Activated CD8-positive, alpha-beta T cell treated with anti-CD3 and anti-CD28 coated beads for 36 hours (primary cell): ENCODE measurements at places on chromosomes 5 and 9. TPM values are rescaled to one million over a fixed set of nuclear protein-coding genes. Genes with fewer than 3 reads are reported as not detected.

Gene CDH9
- not detected for total RNA-seq

Gene ABO
- not detected for total RNA-seq

Gene PCDHGB3
- 0.07 TPM for total RNA-seq

DNA sequence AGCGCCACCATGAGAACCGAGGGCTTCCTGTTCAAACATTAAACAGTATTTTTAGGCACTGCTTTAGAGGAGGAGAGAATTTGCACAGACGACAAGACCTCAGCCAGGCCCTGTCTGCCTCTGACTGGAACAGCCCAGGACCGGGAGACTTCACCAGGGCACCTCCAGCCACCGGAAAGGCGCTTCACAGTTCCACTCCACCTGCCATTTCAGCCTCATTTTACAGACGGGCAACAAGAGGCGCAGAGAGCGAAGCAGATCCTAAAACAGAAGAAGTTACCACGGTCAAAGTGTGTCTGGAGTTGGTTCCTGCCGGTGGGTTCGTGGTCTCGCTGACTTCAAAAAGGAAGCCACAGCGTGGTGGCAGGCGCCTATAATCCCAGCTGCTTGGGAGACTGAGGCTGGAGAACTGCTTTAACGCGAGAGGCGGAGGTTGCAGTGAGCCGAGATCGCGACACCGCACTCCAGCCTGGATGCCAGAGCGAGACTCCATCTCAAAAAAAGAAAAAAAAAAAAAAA lies 28.4 kb downstream of the COL23A1 start:
- H3K4me3 ChIP-seq: no peak overlapping the region
- no peak overlapping the region for H3K27ac ChIP-seq
- no peaks in the 10 kb centered on the region for H3K36me3 ChIP-seq
- peaks cover 3% of the 10 kb centered on the region for H3K4me1 ChIP-seq

GRCh38 chr5:115209279-115209678 lies 39.6 kb upstream of the TRIM36 start:
- no peak overlapping the region for H3K27ac ChIP-seq
- H3K27me3 ChIP-seq: no peaks in the 10 kb centered on the region
- DNase-seq: peak; percentile 74
- no peak overlapping the region for H3K4me3 ChIP-seq
- peaks cover 16% of the 10 kb centered on the region for H3K4me1 ChIP-seq

GRCh38 chr5:98969400-98969799 lies 40.6 kb upstream of the CHD1 start:
- no peak overlapping the region for H3K27ac ChIP-seq
- no peaks in the 10 kb centered on the region for H3K4me1 ChIP-seq
- H3K36me3 ChIP-seq: no peaks in the 10 kb centered on the region
- no peak for DNase-seq
- no peak overlapping the region for H3K4me3 ChIP-seq

DNA sequence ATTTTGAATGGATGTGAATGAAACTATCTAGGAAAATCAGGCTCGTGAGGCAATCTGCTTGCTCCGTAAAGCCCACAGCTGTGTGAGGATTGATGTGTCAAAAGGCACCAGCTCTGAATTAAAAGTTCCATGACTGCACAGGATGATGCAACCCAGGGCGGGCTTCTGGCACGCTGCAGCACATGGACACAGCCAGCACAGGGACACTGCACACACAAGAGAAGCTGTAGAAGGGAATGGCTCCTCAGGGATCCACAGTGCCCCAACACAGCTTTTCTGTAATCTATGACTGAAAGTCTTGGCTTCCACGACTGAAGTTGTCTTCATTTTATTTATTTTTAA lies 151.0 kb downstream of the GCNT1 start:
- H3K4me1 ChIP-seq: peaks cover 3% of the 10 kb centered on the region
- H3K4me3 ChIP-seq: no peak overlapping the region
- H3K27ac ChIP-seq: no peak overlapping the region
- no peaks in the 10 kb centered on the region for H3K36me3 ChIP-seq
- peaks cover 4% of the 10 kb centered on the region for H3K27me3 ChIP-seq
- DNase-seq: no peak

Gene ZCCHC10
- 27.0 TPM for total RNA-seq

DNA sequence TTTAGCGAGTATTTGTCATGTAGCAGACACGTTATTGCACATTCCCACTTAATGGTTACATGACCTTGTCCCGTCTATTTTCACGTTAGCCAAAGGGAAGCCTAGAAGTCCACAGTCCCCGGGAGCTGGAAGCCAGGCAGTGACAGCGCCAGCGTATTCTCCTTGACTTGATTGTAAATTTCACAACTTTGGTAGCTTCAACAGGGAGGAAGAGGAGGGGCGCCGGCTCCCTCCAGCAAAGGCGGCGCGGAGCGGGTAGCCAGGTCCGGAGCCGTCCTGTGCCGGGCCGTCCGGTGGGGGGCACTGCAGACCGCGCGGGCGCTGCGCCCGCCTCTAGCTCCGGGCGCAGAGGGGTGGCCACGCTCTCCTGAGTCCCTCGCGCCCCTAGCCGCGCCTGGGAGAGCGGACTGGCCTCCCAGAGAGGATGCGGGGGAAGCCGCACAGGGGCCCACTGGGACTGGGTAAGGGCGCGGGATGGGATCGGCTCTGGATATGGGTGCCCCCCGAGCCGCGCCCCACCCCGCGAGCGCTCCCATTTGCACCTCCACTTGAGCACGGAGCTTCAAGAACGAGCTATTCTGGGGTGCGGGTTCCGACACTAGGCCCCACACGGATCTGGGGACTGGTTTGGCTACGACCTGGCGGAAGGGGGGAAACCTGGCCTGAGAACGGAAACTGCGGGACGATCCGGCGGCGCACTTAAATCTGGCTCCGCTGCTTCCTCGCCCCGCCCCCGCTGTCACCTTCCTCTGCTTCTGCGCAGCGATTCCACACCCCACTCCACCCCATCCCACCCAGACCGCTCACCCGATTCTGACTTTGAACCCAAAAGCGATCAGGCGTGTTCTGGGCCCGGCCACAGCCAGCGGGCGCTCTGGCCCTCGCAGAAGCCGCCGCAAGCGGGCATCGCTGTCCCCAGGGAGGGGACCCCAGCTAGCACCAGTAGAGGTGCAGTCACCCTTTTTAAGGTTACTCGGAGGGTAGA lies 23.8 kb downstream of the KLF4 start:
- H3K27me3 ChIP-seq: peaks cover 29% of the 10 kb centered on the region
- peak; percentile 44 for DNase-seq
- no peaks in the 10 kb centered on the region for H3K36me3 ChIP-seq
- H3K4me3 ChIP-seq: no peak overlapping the region

DNA sequence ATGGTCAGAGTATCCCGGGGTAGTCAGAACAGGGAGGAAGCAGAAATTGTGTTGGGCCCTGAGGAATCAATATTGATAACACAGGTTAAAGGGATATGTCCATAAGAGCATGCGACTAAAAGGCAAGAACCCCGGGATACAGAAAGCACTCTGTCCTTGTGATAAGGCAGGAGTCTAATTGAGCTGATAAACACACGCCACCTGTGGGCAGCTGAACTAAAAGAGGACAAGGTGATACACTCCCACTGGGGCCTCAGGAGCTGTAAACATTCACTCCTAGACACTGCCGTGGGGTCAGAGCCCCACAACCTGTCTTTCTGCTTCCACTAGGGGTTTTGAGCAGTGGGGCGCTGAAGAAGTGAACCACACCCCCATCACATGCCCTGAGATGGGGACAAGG lies 144.7 kb upstream of the MPDZ start:
- H3K4me3 ChIP-seq: no peak overlapping the region
- DNase-seq: no peak
- H3K27me3 ChIP-seq: no peaks in the 10 kb centered on the region
- no peaks in the 10 kb centered on the region for H3K36me3 ChIP-seq

Gene PALM2AKAP2
- not detected for total RNA-seq

Gene IFNW1
- not detected for total RNA-seq

GRCh38 chr9:137710704-137711103 lies 91.9 kb downstream of the EHMT1 start:
- no peak overlapping the region for H3K27ac ChIP-seq
- H3K36me3 ChIP-seq: peaks cover 37% of the 10 kb centered on the region
- peaks cover 47% of the 10 kb centered on the region for H3K4me1 ChIP-seq
- H3K27me3 ChIP-seq: no peaks in the 10 kb centered on the region

- DNase-seq: no peak
- H3K4me1 ChIP-seq: no peaks in the 10 kb centered on the region
- H3K4me3 ChIP-seq: no peak overlapping the region
- H3K27me3 ChIP-seq: no peaks in the 10 kb centered on the region
- no peak overlapping the region for H3K27ac ChIP-seq
These were observed 46.5 kb upstream of the ANGPTL2 start for GRCh38 chr9:127168756-127169574.

Gene SHISAL2B
- not detected for total RNA-seq

- H3K27ac ChIP-seq: no peak overlapping the region
- DNase-seq: no peak
- H3K27me3 ChIP-seq: no peaks in the 10 kb centered on the region
- peaks cover 11% of the 10 kb centered on the region for H3K4me1 ChIP-seq
These were observed 50.2 kb downstream of the OTULIN start for GRCh38 chr5:14714706-14715105.

- H3K4me1 ChIP-seq: no peaks in the 10 kb centered on the region
- DNase-seq: no peak
- H3K27me3 ChIP-seq: peaks cover 2% of the 10 kb centered on the region
- H3K36me3 ChIP-seq: no peaks in the 10 kb centered on the region
These were observed 13.3 kb downstream of the PKD2L2 start for GRCh38 chr5:137902408-137903133.

GRCh38 chr5:173248481-173248880 lies 13.5 kb upstream of the NKX2-5 start:
- H3K27me3 ChIP-seq: peaks cover 71% of the 10 kb centered on the region
- H3K4me1 ChIP-seq: peaks cover 14% of the 10 kb centered on the region
- no peak overlapping the region for H3K4me3 ChIP-seq
- no peak overlapping the region for H3K27ac ChIP-seq

- no peaks in the 10 kb centered on the region for H3K4me1 ChIP-seq
- H3K27me3 ChIP-seq: no peaks in the 10 kb centered on the region
- no peak for DNase-seq
These were observed 325.8 kb upstream of the CDH6 start for GRCh38 chr5:30867711-30868110.

GRCh38 chr5:120684749-120685415 lies 220.8 kb downstream of the PRR16 start:
- no peak for DNase-seq
- H3K36me3 ChIP-seq: no peaks in the 10 kb centered on the region
- no peak overlapping the region for H3K4me3 ChIP-seq
- no peaks in the 10 kb centered on the region for H3K4me1 ChIP-seq
- H3K27me3 ChIP-seq: no peaks in the 10 kb centered on the region

- H3K4me3 ChIP-seq: no peak overlapping the region
- H3K27me3 ChIP-seq: peaks cover 11% of the 10 kb centered on the region
- H3K36me3 ChIP-seq: no peaks in the 10 kb centered on the region
- peak; percentile 2 for DNase-seq
These were observed 214.6 kb upstream of the C9orf72 start for GRCh38 chr9:27787891-27788290.

DNA sequence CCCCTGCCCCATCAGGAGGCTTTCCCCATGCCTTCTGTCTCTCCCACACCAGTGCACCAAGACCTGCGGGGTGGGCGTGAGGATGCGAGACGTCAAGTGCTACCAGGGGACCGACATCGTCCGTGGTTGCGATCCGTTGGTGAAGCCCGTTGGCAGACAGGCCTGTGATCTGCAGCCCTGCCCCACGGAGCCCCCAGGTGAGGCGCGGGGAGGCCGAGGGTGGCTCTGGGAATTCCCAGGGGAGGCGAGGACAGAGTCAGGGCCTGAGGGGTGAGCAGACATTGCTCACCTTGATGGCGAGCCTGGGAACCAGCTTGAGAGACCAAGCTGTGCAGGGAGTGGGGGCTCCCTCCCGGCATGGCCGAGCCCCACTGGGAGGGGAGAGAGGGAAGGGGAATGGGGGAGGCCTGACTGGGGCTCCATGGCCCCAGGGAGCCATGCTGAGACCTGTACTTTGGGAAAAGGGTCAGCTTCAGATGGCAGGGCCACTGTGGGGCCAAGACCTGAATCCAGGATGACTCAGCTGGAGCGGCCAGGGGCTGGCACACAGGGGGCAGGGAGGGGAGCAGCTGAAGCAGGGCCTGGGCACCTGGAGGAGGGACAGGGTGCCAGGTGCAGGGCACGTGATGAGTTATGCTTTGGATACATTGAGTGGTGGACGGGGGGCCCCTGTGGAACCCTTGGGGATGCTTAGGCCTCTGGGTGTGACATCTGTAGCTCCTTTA lies 35.2 kb downstream of the FAM163B start:
- peaks cover 13% of the 10 kb centered on the region for H3K27me3 ChIP-seq
- H3K4me1 ChIP-seq: peaks cover 4% of the 10 kb centered on the region
- H3K27ac ChIP-seq: no peak overlapping the region
- H3K36me3 ChIP-seq: no peaks in the 10 kb centered on the region

Gene C5orf52
- total RNA-seq: not detected

GRCh38 chr5:107468276-107468675 lies 202.5 kb downstream of the EFNA5 start:
- no peak overlapping the region for H3K27ac ChIP-seq
- DNase-seq: no peak
- no peak overlapping the region for H3K4me3 ChIP-seq
- H3K27me3 ChIP-seq: peaks cover 2% of the 10 kb centered on the region
- H3K36me3 ChIP-seq: no peaks in the 10 kb centered on the region
- peaks cover 17% of the 10 kb centered on the region for H3K4me1 ChIP-seq

GRCh38 chr9:134688661-134689320 lies 47.2 kb downstream of the COL5A1 start:
- no peak overlapping the region for H3K27ac ChIP-seq
- no peaks in the 10 kb centered on the region for H3K36me3 ChIP-seq
- peaks cover 1% of the 10 kb centered on the region for H3K27me3 ChIP-seq
- peaks cover 5% of the 10 kb centered on the region for H3K4me1 ChIP-seq

Gene DRD1
- not detected for total RNA-seq

DNA sequence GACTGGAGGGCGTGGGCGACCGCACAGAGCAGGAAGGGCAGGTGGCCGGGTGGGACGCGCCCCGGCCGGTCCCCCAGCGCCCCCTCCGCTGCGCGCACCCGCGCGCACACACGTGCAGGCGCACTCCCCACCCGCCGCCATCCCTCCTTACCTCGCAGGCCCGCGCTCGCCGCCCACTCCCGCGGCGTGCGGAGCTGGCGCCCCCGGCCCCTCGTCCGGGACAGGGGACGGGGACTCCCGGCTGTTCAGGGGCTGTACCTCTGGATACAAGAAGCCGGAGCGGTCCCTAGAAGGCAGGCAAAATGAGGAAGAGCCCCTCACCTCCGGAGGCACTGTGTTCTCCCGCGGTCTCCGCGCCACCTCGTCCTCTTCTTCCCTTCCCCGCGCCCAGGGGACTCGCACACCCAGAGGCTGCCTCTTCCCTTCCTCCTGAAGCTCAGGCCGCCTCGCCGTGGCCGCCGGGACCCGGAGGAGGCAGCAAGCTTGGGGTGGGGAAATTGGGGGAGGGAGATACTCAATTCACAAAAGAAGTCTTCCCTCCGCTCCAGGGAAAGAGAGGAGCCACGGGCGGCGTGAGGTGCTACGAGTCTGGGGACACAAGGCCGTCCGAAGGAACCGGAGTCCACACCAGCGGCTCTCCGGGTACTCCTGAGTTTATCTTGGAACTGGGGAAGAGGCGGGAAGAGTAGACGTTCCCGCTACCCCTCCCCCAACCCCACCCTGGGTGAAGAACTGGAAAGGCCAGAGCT lies 1.4 kb upstream of the GABRB2 start:
- H3K4me3 ChIP-seq: no peak overlapping the region
- no peaks in the 10 kb centered on the region for H3K36me3 ChIP-seq
- peaks cover 9% of the 10 kb centered on the region for H3K4me1 ChIP-seq
- peaks cover 52% of the 10 kb centered on the region for H3K27me3 ChIP-seq
- DNase-seq: no peak
- no peak overlapping the region for H3K27ac ChIP-seq

- no peak for DNase-seq
- H3K4me3 ChIP-seq: no peak overlapping the region
These were observed 626 bp downstream of the OR13C2 start for GRCh38 chr9:104604801-104605200.
